ENCODE measurements at places on chromosomes 13 and 19.
A peak's percentile ranks its signal among the peaks of the same experiment; 100 is the strongest.

DNA sequence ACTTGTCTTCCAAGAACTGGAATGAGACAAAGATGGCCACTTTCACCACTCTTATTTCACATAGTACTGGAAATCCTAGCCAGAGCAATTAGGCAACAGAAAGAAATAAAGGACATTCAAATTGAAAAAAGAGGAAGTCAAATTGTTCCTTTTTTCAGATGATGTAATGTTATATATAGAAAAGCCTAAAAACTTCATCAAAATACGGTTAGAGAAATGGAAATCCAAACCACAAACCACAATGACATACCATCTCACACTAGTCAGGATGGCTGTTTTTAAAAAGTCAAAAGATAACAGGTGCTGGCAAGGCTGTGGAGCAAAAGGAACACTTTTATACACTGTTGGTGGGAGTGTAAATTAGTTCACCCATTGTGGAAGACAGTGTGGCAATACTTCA, 113.3 kb upstream of the SPRY2 start:
- DNase-seq: no peak

GRCh38 chr19:35833972-35834371, 18.3 kb downstream of the NPHS1 start:
- no peak for DNase-seq

- no peak for DNase-seq
Observed at GRCh38 chr13:113135281-113135760, 12.7 kb downstream of the F10 start.

- peak; percentile 91 for DNase-seq
Observed at GRCh38 chr13:113209336-113209758, at the start of gene CUL4A. TSS of gene CUL4A (plus strand) at chr13:113209613. CDS start at chr13:113209628, 15 bp downstream.

- DNase-seq: peak; percentile 8
Observed at GRCh38 chr13:97574926-97575325, 141.0 kb downstream of the RAP2A start.

GRCh38 chr19:45263013-45263412, 11.9 kb downstream of the MARK4 start:
- no peak for DNase-seq

GRCh38 chr19:31317093-31317492, 32.1 kb downstream of the TSHZ3 start:
- DNase-seq: no peak

GRCh38 chr19:54906819-54907218, 871 bp downstream of the NCR1 start:
- no peak for DNase-seq

DNA sequence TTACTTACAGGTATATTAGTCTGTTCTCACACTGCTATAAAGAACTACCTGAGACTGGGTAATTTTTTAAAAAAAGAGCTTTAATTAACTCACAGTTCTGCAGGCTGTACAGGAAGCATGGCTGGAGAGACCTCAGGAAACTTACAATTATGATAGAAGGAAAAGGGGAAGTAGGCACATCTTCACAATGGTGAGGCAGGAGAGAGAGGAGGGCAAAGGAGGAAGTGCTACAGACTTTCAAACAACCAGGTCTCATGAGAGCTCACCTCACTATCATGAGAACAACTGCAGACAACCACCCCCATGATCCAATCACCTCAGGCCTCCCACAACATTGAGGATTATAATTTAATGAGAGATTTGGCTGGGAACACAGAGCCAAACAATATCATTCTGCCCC, 511.7 kb downstream of the SLITRK6 start:
- no peak for DNase-seq

DNA sequence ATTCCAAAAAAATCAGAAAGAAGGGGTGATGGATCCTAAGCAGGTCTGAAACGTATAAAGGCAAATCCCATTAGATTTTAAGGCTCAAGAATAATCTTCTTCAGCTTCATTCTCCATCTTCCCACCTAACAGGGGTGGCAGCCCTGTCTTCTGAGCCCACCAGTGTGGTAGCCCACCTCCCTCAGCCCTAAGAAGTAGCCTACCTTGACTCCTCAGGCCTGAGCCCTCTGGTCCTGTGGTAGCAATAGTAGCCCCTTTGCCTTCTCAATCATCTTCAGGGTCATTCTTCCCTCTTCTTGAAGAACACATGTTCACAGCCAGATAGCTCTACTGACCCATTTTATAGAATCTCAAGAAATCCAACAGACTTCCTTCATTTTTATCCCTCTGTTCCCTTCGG, 33.7 kb downstream of the N4BP2L2 start:
- DNase-seq: no peak

DNA sequence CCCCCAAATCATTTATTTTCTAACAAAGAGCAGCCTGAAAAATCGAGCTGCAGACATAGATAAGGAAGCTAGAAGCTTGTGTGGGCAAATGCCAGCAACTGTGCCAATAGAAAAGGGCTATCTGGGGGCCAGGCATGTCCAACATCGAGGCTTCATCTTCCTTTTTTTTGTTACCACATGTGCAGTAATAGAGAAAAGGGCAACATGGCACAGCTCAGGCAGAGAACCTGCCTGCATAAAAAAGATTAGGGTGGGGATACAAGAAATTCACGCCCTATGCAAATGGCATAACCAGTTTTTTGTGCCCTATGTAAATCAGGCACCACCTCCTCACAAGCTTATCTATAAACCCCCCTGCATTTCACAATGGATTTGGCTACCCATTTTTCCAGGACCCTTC, 60.4 kb upstream of the ABCC4 start:
- no peak for DNase-seq

GRCh38 chr19:5607318-5608275, 15.0 kb downstream of the SAFB2 start:
- DNase-seq: no peak

DNA sequence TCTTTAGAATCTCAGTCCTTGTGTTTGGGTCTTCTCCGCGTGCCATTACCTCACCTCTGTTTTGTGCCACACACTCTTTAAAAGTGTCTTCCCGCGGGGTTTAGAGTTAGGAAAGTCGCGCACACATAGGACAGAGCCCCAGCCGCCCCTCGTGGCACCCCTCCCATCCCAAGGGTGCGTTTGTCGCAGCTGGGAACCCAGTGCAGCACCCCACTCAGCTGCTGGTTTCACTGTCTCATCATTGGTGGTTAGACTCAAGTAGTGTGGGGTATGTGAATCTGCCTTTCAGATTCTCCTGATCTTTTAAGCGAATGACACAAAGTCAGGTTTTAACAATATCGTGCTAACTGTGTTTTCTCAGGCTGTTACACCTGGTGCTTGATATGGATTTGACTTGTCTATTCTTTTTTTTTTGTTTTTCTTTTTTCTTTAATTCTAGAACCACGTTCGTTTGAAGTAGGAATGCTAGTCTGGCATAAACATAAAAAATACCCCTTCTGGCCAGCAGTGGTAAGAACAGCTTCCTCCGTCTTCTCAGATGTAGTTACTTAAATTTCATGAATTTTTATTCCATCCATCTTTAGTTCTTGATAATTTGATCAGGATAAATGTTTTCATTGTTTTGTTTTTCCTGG, 19.5 kb upstream of the NDUFS7 start:
- DNase-seq: no peak

GRCh38 chr13:55653497-55653896, 1487.2 kb upstream of the PRR20A start:
- DNase-seq: no peak

DNA sequence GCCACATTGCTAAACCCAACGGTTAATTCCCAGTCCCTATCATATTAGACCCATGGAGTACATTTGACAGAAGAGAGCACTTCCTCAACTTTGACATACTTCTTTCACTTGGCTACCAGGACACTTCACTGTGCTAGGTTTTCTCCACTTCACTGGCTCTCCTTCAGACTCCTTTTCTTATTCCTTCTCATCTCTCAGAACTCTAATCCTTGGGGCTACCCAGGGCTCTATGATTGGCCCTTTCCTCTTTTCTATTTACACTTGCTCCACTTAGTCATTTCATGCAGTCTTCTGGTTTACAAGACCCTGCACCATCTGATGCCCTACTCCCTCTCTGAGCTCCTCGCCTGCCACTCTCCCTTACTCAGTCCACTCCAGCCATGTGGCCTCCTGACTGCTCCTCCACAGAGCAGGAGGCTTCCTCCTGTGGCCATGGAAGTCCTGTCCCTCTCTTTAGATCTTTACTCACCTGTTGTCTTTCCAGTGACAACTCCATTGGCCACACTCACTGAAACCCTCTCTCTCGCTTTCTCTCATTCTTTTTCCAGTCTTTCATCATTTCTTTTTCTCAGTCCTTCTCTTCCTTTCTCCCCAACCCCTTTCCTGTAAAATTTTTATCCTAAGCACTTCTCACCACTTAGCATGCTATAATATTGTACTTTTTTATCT, 90.4 kb downstream of the TBC1D4 start:
- no peak for DNase-seq

DNA sequence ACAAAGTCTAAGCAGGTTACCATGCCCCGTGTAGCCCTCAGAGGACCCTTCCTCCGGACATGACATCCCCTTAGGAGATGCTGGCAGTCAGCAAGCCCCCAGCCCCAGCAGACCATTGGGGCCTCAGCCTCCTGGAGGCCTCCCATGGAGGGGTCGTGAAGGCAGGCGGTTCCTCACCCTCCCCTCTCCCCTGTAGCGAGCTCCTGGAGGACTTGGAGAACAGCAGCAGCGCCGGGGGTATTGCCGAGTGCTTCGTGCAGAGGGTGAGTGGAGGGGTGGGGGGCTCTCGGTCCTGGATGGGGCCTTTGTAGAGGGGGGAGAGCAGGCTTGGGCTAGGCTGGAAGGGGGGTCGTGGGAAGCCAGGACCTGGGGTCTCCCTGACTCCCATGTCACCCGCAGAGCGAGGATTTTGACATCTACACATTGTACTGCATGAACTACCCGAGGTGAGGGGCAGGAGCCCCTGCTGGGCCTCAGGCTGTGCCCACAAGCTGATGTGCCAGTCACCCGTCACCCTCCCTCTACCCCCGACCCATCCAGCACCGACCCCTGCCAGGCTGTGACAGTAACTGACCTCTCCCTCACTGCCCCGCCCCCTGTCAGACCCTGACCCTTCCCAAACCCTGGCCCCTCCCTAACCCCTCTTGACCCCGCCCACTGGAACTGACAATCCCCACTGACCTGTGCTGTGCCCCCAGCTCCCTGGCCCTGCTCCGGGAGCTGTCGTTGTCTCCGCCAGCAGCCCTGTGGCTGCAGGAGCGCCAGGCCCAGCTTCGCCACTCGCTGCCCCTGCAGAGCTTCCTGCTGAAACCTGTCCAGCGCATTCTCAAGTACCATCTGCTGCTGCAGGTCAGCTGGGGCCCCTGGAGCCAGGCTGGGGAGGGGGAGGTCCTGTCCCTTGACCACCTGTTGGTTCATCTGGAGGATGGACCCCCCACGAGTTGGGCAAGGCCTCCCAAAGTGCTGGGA, 4.0 kb downstream of the PLEKHG2 start:
- no peak for DNase-seq

- no peak for DNase-seq
Observed at GRCh38 chr19:18712981-18713380, 29.5 kb downstream of the CRTC1 start.

- DNase-seq: no peak
Observed at GRCh38 chr13:62631124-62631523, 1215.5 kb upstream of the PCDH20 start.

GRCh38 chr19:11361037-11361770, 6.0 kb downstream of the PLPPR2 start:
- no peak for DNase-seq

- peak; percentile 6 for DNase-seq
Observed at GRCh38 chr13:50646070-50646469, 197.4 kb downstream of the DLEU7 start.

DNA sequence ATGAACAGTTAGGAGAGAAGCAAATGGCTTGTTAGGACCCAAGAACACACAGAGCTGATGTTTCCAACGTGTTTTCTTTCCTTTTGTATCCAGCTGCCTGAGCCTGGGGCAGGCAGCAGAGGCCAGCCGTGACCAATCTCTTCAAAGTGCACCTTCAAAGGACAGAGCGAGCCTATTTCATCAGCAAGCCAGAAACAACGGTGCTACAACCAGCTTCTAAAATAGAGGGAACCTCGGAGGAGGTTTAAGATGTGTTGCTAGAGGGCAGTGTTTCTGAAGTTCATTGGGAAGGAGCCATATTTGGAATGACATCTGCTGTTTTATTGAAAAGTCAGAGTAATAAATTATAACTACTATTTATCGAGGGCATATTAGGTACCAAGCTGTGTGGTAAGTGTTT, 56.2 kb upstream of the RFC3 start:
- no peak for DNase-seq

Data from urothelium cell line (cell line).